ENCODE measurements at places on chromosomes 6 and 20. TPM values are rescaled to one million over a fixed set of nuclear protein-coding genes. Genes with fewer than 3 reads are reported as not detected.
A peak's percentile ranks its signal among the peaks of the same experiment; 100 is the strongest.

DNA sequence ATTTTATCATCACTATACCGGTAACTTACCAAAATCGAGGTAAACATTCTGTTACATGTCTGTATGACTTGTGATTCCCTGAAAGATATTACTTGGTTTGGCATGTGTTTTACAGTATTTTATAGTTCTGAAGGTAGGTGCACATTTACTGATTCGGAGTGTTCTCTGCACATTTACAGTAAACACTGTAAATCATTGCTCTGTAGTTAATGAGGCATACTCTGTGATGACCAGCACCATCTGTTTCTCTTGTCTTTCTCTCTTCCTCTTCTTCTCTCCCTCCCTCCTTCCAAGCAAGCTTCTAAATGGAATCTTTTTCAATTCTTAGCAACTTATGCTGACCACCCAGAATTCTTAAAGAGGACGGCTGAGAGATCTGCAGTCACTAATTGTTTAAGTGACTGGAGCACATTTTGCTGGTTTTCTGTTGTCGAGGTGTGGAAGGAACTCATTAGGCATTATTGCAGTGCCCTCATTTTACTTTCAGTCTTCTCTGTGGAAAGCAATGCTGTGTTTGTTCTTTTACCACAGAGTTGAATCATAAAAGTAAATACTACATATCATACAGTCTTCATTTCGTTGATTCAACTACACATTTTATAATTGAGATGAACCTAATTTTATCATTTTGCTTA lies 126.5 kb downstream of the UTRN start:
- DNase-seq, result no peak
- H3K27ac ChIP-seq, result peak overlapping the region; percentile 75
- H3K4me3 ChIP-seq, result peak overlapping the region; percentile 78
- H3K27me3 ChIP-seq, result no peaks in the 10 kb centered on the region
- H3K4me1 ChIP-seq, result peaks cover 30% of the 10 kb centered on the region

Gene CST7
- 136 TPM for total RNA-seq

- peaks cover 58% of the 10 kb centered on the region for H3K4me1 ChIP-seq
- peak overlapping the region; percentile 62 for H3K27ac ChIP-seq
- peak overlapping the region; percentile 59 for H3K4me3 ChIP-seq
- H3K27me3 ChIP-seq, result no peaks in the 10 kb centered on the region
- peaks cover 12% of the 10 kb centered on the region for H3K36me3 ChIP-seq
Observed at GRCh38 chr20:20022498-20022897, 5.3 kb downstream of the NAA20 start.

Gene BNIP5
- not detected for total RNA-seq

Gene TFAP2D
- not detected for total RNA-seq

GRCh38 chr6:99590728-99591672 lies 15.6 kb upstream of the PRDM13 start:
- DNase-seq, result no peak
- peak overlapping the region; percentile 57 for H3K4me3 ChIP-seq
- peaks cover 33% of the 10 kb centered on the region for H3K4me1 ChIP-seq
- H3K36me3 ChIP-seq, result peaks cover 2% of the 10 kb centered on the region

Gene HLA-DQA2
- total RNA-seq, result 1.2 TPM

All from activated T-cell treated with anti-CD3 and anti-CD28 coated beads, Interleukin-2, amount 50 U/mL, for 72 hours (primary cell).